HT-29 (cell line): ENCODE measurements at places on chromosomes 3 and 15.
A peak's percentile ranks its signal among the peaks of the same experiment; 100 is the strongest.

GRCh38 chr3:74075241-74075640 is 450.5 kb upstream of the PDZRN3 start:
- no peak for DNase-seq

- DNase-seq, result peak; percentile 74
These were observed 138.9 kb downstream of the TMCO5A start for GRCh38 chr15:38073178-38073946.

- no peak for DNase-seq
These were observed 116.4 kb downstream of the PDCD6IP start for GRCh38 chr3:33914731-33915379.

- DNase-seq, result no peak
These were observed 76.4 kb downstream of the USF3 start for GRCh38 chr3:113620091-113620490.

DNA sequence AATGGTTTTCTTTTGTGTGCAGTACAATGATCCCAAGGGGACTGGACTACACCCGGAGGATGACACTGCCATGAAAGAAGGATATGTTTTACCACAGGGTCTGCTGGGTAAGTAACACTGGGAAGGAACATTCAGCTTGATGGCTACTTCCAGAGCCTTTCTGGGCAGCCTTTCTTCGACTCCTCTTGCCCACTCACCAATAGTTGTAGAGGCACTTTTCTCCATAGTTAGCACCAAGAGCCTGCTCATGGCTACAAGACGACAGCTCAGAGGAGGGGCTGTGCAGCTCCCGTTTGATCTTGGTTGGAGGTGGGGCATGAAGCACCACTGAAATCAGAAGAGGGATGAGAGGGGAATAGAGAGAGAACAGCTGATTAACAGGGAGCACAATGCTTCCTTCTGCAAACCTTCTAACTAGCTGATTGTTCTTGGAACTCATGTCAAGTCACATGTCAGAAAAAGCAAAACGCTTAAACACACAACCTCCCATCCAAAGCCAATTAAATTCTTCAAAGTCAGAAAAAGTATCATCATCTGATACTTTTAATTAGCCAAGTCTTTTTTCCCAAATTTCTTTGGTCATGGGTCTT is 27.9 kb downstream of the ETV5 start:
- DNase-seq, result no peak

- no peak for DNase-seq
These were observed 3.6 kb upstream of the DAZL start for GRCh38 chr3:16608816-16609215.

- DNase-seq, result peak; percentile 33
These were observed 8.4 kb downstream of the TMEM43 start for GRCh38 chr3:14133188-14133800.
